NCI-H2029 treated with DMSO at 0.1 percent for 48 hours (cell line): ENCODE measurements at places on chromosomes 2 and 18.

- DNase-seq, result no peak
Measured at GRCh38 chr2:69716555-69717120, 25.3 kb upstream of the ANXA4 start.

- DNase-seq, result no peak
Measured at GRCh38 chr2:56185101-56185581, 1.4 kb downstream of the CCDC85A start.

DNA sequence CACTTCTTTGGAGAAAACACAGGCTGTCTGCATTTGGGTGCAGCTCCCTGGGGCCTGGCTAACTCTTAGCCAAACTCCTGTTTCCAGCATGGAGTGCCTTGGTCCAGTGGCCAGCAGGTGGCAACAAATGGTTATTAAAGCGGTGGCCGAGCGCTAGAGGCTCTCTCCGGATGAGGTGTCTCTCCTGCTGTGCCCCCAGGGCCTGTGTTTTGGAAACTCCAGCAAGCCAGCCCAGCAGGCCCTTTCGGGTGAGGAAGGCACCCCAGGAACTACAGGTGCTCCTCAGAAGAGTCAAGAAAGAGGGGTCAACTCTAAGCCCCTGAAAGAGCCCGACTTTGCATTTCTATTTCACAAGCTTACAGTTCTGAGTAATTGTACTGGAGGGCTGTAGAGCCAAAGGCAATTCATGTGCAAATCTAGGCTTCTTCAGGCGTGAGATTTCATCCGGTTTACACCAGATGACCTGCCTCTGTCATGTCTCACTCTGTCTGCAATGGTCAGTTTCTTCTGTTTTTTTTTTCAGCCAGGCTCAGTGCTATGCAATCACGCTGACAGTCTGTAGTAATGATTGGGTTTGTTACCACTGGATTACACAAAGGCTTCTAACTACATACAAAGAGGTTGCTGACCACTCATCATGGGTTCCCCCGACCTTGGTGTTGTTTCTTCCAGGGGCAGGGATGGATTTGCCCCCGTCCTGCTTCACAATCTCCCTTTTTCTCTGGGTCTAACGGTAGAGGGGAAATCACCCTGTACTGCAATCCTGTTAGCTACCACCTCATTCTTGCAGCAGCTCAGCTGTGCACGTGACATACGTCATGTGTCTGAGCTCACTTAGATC lies 7.6 kb upstream of the CHRNA1 start:
- DNase-seq, result no peak

DNA sequence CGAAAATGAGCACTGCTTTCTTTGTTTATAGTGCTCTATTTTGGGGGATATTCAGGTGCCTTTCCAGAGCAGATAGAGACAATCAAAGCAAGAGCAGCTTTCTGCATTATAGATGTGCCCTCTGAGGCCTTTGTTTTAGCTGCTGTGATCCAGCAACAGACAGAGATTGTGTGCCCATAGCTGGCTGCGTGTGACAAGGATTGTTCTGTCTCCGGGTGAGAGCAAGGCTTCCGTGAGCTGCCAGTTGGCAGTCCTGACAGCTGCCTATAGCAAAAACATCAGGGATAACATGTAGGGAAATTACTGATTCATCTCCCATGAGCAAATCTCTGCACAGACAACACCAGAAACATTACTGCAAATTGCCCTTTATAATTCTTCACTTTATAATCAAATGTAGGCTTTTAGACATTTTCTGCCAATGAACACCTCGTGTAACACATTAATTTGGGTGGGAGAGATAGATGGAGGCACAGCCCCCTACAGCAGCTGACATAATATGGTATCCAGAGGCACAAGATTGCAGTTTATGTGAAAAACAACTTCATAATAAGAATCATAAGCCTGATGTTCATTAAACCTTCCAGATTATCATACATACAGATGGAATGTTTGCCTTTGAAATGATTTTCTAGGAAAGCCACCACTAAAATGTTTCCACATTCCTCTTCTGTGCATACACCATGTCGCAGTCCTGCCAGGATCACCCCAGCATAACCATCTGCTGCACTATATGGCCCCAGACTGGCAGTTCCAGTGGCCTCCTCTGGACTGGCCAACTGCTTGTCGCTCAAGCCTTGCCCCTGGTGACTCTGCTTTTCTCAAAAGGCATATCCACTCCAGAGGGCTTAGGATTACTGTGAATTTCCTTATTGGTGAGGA lies 131.2 kb downstream of the TRIB2 start:
- no peak for DNase-seq

DNA sequence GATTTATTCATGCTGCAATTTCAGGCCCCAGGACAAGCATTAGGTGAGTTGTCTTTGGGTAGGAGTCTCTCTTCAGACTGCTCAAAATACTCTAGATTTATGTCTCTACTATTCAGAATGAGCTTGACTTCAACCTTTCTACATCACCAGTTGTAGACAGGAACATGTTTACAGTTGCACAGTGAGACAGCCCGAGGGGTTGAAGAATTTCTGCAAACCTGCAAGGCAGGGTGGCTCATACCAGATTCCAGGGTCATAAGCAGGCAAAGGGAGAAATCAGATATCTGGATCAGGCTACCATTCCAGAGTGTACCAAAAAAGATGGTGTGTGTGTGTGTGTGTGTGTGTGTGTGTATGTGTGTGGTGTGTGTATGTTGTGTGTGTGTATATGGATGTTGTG lies 112.4 kb downstream of the SPP2 start:
- DNase-seq, result no peak

- no peak for DNase-seq
Measured at GRCh38 chr2:64524604-64525316, 632 bp downstream of the AFTPH start.

- no peak for DNase-seq
Measured at GRCh38 chr2:203960811-203961210, 24.2 kb downstream of the ICOS start.

DNA sequence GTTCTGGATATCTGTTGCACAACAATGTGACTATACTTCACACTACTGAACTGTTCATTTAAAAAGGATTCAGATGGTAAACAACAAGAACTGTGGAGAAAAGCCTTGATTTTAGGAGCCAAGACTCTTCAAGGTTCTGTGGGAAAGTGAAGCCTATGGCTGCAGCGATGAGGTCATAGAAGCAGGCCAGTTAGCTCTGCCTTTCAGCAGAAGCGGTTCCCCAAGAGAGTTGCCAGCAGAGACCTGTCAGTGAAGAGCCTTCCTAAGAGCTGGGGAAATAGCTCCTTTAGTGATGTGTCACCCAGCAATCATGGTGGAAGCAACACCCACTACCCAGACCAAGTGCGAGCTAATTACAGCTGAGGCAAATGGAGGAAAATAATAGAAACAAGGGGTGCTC lies 346.5 kb upstream of the ETAA1 start:
- DNase-seq, result no peak

DNA sequence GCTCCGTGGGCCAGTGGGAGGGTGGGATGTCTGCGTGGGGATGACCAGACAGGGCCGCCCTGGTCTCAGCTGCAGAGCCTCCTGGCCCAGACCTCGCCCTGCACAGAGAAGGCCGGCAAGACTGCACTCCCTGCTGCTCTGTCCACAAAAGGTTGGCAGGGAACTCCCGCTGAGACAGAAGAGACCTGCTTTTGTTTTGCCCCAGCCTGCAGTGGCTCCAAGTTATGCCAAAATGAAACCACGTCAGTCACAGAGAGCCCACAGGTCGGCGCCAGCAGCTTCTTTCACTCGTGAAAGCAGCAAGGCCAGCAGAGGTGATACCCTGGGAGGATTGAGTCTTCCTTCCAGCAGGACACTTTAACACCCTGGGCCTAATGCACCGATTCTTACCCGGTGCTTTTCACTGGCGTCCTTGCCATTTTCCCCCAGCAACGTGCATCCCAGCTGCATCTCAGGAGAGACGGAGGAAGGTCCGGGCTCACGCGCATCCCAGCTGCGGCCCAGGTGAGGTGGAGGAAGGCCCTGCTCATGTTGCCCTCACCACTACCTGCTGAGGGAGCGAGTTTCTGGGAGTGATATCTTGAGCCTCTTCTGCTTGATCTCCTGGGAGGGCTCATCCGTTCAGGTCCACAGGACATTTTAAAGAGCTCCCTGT lies 22.1 kb upstream of the CTDP1 start:
- DNase-seq, result no peak

DNA sequence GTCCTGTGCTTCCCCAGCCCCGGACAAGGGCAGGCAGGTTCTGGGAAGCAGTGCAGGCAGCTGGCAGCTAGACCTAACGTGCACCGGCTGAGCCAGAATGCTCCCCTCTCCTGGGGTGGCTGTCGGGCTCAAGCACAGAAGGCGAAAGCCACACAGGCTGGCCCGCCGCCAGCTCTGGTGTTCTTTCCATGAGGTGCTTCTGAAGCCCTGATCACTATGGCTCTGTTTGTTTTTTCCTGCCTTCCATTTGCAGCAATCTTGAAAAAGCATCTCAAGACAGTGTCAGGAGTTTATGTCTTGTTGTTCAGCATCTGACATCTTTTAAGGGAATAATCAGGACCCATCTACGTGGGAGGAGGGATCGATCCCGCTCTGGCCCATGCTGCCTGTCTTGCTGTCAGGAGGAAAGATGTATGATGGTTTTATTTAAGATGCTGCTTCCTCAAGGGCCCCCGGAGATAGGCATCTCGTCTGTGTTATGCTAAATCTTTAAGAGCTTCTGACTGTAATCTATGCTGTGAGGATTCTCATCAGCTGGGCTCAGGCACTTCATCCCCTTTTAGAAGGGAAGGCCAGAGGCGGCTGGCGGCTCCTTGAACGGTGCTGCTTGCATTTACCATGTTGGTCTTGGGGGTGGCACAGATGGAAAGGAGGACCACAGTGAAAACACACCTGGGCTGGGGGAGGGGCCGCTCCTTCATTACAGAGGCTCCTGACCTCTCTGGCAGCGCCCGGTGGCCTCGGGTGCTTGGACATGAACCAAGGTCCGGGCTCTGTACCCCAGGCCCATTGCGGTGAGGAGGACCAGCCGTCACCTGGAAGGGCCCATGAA lies 118.5 kb upstream of the HDAC4 start:
- peak; percentile 26 for DNase-seq

DNA sequence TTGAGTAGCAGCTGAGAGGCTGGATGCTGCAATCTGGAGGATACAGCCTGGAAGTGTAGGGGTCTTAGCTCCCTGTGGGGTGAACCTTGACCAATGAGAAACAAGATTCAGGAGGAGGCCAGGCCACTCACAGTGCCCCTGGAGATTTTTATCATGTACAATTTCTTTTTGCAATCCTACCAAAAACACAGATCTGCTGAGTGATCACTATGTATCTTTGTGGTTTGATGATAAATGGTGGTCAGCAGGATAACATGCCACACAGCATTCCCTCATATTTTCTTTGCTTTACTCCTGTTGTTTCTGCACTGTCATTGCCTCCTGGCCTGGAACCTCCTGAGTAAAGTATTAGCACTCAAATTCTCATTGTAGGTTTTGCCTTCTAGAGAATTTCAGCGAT lies 357.9 kb downstream of the THSD7B start:
- no peak for DNase-seq

GRCh38 chr18:59318460-59319050 lies at the start of gene CPLX4:
CPLX4 (minus strand) TSS chr18:59318649; CDS start chr18:59318462, 187 bp downstream.
- DNase-seq, result no peak

GRCh38 chr2:194104687-194105086 lies 1552.3 kb upstream of the SLC39A10 start:
- no peak for DNase-seq

DNA sequence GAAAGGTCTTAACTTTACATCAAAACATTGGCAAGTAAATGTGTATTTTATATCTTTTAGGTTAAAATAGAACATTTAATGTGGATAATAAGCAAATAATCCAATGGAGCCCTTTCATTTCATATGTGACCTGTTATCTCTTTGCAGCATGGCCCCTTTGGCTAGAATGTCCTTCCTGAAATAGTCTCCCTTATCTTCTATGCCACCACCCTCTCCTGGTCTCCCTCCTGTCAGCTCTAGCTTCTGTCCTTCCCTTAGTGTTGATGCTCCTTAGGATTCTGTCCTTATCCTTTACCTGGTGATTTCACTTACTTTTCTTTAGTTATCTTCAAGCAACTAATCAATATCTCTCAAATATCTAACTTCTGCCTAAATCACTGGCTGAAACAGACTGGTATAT lies 87.1 kb upstream of the TFCP2L1 start:
- no peak for DNase-seq

DNA sequence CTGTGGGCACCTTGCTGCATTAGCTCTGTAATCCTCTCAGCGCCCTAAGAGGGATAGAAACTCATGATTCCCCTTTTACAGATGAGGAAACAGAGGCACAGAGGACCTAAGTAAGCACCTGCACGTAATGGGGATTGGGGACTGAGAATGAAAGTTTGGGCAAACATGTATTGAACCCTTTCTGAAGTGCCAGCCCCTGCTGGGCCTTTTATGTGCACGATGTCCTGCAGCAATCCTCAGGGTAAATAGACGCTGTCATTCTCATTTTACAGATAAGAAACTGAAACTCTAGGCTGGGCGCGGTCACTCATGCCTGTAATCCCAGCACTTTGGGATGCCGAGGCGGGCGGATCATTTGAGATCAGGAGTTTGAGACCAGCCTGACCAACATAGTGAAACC lies 117.4 kb downstream of the STPG4 start:
- no peak for DNase-seq

GRCh38 chr2:49225126-49225525 lies 70.8 kb upstream of the FSHR start:
- no peak for DNase-seq

- DNase-seq, result peak; percentile 7
Measured at GRCh38 chr2:135951041-135951583, 34.3 kb downstream of the DARS1 start.

DNA sequence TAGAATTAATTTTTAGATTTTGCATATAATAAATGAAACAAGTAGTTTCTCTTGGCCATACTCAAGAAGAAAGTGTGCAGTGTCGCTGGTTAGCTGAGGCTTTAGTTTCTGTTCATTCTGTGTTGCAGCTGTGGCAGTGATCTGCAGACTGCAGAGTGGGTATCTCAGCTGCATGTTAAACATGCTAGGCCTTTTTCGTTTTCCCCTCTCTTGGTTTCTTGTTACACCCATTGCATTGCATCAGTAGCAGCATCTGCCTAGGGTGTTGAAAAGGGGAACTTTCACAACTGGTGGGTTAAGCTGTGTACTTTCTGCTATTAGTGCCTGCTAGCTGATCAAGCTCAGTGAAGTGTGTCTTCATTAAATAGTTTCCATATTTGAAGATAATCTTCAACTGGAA lies 51.3 kb downstream of the ACSL3 start:
- no peak for DNase-seq

- no peak for DNase-seq
Measured at GRCh38 chr18:13433685-13434084, 215.1 kb downstream of the LDLRAD4 start.

DNA sequence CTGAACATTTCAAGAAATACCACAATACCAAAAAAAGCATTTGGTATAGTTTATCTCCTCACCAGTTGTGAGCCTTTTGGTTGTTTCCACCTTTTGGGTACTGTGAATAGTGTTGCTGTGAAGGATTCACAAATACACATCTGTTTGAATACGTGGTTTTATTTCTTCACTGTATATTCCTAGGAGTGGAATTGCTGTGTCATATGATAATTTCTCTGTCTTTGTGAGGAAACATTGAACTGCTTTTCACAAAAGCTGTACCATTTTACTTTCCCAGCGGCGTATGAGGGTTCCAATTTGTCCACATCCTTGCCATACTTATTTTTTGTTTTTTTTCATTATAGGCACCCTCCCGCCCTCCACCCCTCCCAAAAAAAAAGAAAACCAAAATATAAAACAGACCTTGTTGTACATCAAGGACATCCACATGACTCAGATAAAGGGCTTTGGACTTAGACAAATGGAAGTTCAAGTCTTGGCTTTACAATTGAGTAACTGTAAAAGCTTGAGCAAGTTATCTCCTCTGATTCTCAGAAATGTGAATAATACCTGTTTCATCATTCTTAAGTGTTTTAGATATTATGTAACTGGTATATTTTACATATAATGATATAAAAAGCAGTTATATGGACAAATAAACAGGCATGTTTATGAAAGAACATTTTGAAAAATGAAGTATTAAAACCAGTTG lies 19.0 kb downstream of the UBE2E3 start:
- DNase-seq, result no peak
